Activated CD8-positive, alpha-beta T cell treated with anti-CD3 and anti-CD28 coated beads for 36 hours (primary cell): ENCODE measurements at places on chromosomes 3 and 15. TPM values are rescaled to one million over a fixed set of nuclear protein-coding genes. Genes with fewer than 3 reads are reported as not detected.

The PYGO1 gene
- not detected for total RNA-seq

The RASL12 gene
- not detected for total RNA-seq

The FGF12 gene
- total RNA-seq: not detected

The CLDN18 gene
- total RNA-seq: not detected

The ASB14 gene
- not detected for total RNA-seq

The KCNMB2 gene
- not detected for total RNA-seq

The IGSF10 gene
- total RNA-seq: not detected

The TMEM40 gene
- total RNA-seq: not detected

The ACKR4 gene
- not detected for total RNA-seq

The AGBL1 gene
- total RNA-seq: not detected

The EXD1 gene
- total RNA-seq: not detected

DNA sequence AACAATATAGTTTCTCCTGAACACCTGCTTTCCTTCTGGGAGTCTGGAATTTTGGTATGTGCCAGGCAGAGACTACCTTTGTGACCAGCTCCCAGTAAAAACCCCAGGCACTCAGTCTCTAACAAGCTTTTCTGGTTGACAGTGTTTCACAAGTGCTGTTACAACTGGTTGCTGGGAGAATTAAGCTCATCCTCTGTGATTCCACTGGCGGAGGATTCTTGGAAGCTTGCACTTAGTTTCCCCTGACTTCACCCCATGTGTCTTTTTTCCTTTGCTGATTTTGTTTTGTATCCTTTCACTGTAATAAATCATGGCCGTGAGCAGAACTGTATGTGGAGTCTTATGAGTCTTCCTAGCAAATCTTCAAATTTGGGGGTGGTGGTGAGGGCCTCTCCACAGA lies 5.7 kb upstream of the TAGLN3 start:
- H3K4me1 ChIP-seq: peaks cover 8% of the 10 kb centered on the region
- no peak overlapping the region for H3K4me3 ChIP-seq
- no peaks in the 10 kb centered on the region for H3K27me3 ChIP-seq

GRCh38 chr3:36476286-36476942 lies 96.1 kb downstream of the STAC start:
- no peak for DNase-seq
- no peaks in the 10 kb centered on the region for H3K4me1 ChIP-seq
- H3K36me3 ChIP-seq: no peaks in the 10 kb centered on the region
- H3K27ac ChIP-seq: no peak overlapping the region
- no peak overlapping the region for H3K4me3 ChIP-seq
- H3K27me3 ChIP-seq: no peaks in the 10 kb centered on the region

GRCh38 chr3:25033407-25034029 lies 394.5 kb upstream of the RARB start:
- no peak overlapping the region for H3K4me3 ChIP-seq
- no peaks in the 10 kb centered on the region for H3K36me3 ChIP-seq
- no peak overlapping the region for H3K27ac ChIP-seq
- peak; percentile 30 for DNase-seq

DNA sequence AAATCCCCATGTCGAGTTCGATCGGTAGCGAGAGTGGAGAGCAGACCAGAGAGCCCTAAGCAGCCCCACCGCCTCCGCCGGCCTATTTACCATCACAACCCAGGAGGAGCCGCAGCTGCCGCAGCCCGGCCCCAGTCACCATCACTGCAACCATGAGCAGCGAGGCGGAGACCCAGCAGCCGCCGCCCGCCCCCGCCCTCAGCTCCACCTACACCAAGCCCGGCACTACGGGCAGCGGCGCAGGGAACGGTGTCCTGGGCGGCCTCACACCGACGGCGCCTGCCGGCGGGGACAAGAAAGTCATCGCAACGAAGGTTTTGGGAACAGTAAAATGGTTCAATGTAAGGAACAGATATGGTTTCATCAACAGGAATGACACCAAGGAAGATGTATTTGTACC lies 89.5 kb upstream of the TPM1 start:
- no peak overlapping the region for H3K4me3 ChIP-seq
- H3K36me3 ChIP-seq: no peaks in the 10 kb centered on the region
- DNase-seq: no peak

- DNase-seq: no peak
- H3K27me3 ChIP-seq: peaks cover 23% of the 10 kb centered on the region
- H3K4me3 ChIP-seq: no peak overlapping the region
- H3K36me3 ChIP-seq: no peaks in the 10 kb centered on the region
- no peaks in the 10 kb centered on the region for H3K4me1 ChIP-seq
Observed at GRCh38 chr3:70806556-70806955, 494.1 kb upstream of the MDFIC2 start.

DNA sequence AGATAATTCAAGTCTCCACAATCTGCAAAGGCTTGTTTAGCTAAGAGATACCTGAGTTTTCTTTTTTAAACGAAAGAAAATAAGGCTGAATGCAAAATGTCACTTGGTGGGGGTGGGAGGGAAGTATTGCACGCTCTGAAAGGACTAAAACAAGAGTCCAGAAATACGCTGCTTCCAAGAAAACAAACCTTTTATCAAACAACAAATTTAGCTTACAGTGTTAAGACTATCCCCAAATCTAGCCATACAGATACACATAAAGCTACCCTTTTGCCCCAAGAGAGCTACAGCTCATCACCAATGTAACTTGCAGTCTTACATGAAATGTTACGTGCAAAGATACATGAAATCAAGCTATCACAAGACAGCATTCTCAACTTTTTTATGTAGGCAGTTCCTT lies 522.5 kb downstream of the FOXP1 start:
- H3K27me3 ChIP-seq: no peaks in the 10 kb centered on the region
- peaks cover 57% of the 10 kb centered on the region for H3K4me1 ChIP-seq
- peaks cover 27% of the 10 kb centered on the region for H3K36me3 ChIP-seq
- H3K4me3 ChIP-seq: no peak overlapping the region
- DNase-seq: no peak

GRCh38 chr15:34725556-34725955 lies 29.2 kb downstream of the GJD2 start:
- no peaks in the 10 kb centered on the region for H3K4me1 ChIP-seq
- DNase-seq: no peak
- peaks cover 29% of the 10 kb centered on the region for H3K27me3 ChIP-seq
- no peaks in the 10 kb centered on the region for H3K36me3 ChIP-seq
- no peak overlapping the region for H3K27ac ChIP-seq

DNA sequence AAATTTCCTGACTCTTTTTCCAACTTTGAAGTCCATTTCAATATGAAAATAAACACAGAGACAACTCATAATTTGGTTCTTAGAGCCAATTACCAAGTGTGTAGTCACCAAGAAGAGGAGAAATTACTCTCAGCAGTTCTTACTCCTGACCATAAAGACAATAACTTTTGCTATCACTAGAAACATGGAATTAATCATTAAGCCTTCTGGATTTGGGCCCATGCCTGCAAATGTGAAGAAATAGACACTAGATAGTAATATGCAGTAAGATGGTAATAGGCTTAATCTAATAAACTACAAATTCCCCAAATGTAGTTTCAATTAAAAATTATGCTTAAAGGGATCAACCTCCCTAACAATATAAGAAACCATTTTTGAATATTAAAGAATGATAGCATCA lies 185.1 kb upstream of the AGTR1 start:
- no peak overlapping the region for H3K27ac ChIP-seq
- no peak for DNase-seq
- H3K4me1 ChIP-seq: no peaks in the 10 kb centered on the region
- H3K4me3 ChIP-seq: no peak overlapping the region
- no peaks in the 10 kb centered on the region for H3K36me3 ChIP-seq
- no peaks in the 10 kb centered on the region for H3K27me3 ChIP-seq

GRCh38 chr3:101527441-101527840 lies 14.4 kb upstream of the SENP7 start:
- H3K27me3 ChIP-seq: no peaks in the 10 kb centered on the region
- H3K36me3 ChIP-seq: peaks cover 11% of the 10 kb centered on the region
- no peak overlapping the region for H3K27ac ChIP-seq
- peaks cover 36% of the 10 kb centered on the region for H3K4me1 ChIP-seq

- H3K27ac ChIP-seq: no peak overlapping the region
- no peaks in the 10 kb centered on the region for H3K4me1 ChIP-seq
- no peaks in the 10 kb centered on the region for H3K27me3 ChIP-seq
- no peaks in the 10 kb centered on the region for H3K36me3 ChIP-seq
- DNase-seq: no peak
Observed at GRCh38 chr3:7745711-7746110, 755.9 kb upstream of the LMCD1 start.

DNA sequence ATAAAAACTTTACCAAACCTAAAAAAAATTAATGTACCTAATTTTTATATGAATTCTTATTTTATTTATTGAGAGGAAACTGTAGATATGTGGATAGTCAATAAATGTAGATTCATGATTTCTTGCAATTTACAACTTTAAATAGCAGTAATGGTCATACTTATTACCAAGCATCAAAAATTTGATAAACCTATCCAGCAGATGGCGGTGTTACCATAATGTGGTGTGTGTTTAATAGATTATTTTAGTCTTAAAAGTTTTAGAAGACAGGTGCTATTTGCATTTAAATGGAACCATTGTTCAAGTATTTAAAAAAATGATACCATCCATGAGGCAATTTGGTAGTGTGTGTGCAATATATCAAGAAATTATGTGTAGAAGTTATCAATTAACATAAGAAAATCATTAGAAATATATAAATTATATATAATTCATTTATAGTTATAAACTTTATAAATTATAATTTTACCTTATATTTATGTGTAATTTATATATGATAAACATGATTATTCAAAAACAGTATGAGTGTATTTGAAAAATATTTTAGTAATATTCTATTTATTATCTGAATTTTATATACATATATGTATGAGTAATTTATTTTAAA lies 176.0 kb upstream of the BCHE start:
- no peaks in the 10 kb centered on the region for H3K27me3 ChIP-seq
- H3K4me1 ChIP-seq: no peaks in the 10 kb centered on the region
- DNase-seq: no peak

- H3K36me3 ChIP-seq: peaks cover 4% of the 10 kb centered on the region
- no peak overlapping the region for H3K27ac ChIP-seq
- peaks cover 13% of the 10 kb centered on the region for H3K4me1 ChIP-seq
- no peak for DNase-seq
- H3K4me3 ChIP-seq: no peak overlapping the region
- no peaks in the 10 kb centered on the region for H3K27me3 ChIP-seq
Observed at GRCh38 chr3:58260733-58261132, 23.1 kb downstream of the ABHD6 start.

DNA sequence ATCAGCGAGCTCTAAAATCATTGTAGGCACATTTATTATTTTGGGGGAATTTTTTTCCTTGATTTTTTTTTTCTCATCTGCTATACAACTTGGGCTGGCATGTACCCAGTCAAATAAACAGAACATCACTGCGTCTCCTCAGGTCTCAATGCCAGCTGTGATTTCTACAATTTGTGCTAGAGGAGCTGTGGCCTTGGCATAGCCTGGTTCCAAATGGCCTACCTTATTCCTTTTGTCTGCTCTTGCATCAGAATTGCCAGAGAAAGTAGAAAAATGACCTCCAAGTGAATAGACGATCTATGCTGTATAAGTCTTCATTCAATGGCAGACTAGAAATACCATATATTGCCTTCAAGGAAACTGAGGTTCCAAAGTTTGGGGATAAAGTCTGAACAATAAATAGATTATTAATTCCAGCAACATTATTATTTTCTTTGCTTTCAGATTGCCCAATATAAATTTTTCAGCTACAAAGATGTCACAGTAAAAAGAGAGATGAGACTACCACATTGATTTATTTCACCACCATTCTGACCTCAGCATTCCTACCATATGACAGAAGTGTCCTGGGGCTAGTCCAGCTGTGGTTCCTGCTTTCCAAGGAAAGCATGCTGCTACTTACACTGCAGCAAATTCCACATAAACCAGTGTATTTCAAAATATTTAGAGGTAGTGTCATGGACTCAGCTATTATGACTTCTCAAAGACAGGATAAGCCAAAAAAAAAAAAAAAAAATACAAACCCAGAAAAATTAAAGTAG lies 493.9 kb upstream of the ZNF385D start:
- H3K4me3 ChIP-seq: no peak overlapping the region
- no peaks in the 10 kb centered on the region for H3K27me3 ChIP-seq
- no peak for DNase-seq
- no peaks in the 10 kb centered on the region for H3K36me3 ChIP-seq

DNA sequence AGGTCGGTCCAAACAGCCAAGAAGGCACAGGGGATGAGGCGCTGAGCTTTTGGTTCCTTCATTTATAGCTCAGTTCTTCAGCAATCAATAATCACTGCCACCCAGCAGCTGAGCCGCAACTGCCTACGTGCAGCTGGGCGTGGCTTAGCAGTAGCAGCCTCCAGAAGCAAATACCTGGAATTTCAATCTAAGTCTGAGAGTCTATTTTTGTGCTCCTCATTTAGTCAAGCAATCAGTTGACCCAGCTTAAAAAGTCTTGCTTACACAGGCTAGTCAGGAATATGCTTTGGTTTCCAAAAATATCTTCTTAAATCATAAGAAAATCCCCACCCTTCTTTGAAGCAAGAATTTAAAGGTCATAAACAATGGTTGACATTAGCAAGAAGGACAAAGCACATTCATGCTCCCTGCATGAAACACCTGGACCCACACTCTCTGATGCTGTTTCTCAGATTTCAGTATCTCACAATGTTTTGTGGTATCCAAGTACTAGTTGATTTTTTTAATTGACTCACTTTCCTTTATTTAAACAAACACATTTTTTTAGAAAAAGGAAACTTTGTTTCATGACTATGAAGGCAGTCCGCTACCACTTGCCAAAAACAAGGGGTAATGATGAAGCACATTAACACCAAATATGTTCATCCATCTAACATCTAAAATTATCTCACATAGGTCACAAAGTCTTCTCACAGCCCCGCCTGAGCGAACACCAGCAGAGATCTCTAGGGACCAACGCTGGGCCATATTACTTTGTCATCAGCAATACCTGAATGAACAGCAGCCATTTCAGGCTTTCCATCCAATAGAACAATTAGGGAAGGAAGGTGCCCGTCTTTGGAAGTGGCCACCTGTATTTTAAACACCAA lies 106.1 kb downstream of the OXNAD1 start:
- H3K4me1 ChIP-seq: peaks cover 83% of the 10 kb centered on the region
- no peaks in the 10 kb centered on the region for H3K27me3 ChIP-seq
- peaks cover 88% of the 10 kb centered on the region for H3K36me3 ChIP-seq
- H3K27ac ChIP-seq: peak overlapping the region; percentile 86
- DNase-seq: peak; percentile 64
- no peak overlapping the region for H3K4me3 ChIP-seq

DNA sequence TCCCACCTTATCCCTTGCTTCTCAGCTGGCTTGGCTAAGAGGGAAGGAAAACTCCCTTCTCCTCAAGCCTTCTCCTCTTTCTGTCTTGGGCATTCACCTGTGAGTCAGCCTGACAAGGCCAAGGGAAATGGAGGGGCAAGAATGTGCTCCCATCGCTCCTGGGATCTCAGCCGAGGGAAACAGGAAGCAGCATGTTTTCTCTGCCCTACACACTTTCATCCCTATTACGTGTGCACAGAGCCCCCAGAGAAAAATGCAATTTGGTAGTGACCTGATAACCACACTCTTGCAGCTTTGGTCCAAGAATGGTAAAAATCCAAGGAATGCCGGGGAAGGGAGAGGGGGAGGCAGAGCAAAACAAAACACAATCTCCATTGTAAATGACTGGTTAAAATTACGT lies 32.9 kb upstream of the MTMR10 start:
- no peaks in the 10 kb centered on the region for H3K36me3 ChIP-seq
- no peaks in the 10 kb centered on the region for H3K4me1 ChIP-seq
- H3K27ac ChIP-seq: no peak overlapping the region
- DNase-seq: no peak
